ENCODE measurements at places on chromosomes 11 and 22.

- no peak for DNase-seq
Observed at GRCh38 chr11:112652786-112653390, 308.3 kb upstream of the NCAM1 start.

GRCh38 chr11:45374653-45375059 lies 88.5 kb upstream of the SYT13 start:
- DNase-seq, result no peak

DNA sequence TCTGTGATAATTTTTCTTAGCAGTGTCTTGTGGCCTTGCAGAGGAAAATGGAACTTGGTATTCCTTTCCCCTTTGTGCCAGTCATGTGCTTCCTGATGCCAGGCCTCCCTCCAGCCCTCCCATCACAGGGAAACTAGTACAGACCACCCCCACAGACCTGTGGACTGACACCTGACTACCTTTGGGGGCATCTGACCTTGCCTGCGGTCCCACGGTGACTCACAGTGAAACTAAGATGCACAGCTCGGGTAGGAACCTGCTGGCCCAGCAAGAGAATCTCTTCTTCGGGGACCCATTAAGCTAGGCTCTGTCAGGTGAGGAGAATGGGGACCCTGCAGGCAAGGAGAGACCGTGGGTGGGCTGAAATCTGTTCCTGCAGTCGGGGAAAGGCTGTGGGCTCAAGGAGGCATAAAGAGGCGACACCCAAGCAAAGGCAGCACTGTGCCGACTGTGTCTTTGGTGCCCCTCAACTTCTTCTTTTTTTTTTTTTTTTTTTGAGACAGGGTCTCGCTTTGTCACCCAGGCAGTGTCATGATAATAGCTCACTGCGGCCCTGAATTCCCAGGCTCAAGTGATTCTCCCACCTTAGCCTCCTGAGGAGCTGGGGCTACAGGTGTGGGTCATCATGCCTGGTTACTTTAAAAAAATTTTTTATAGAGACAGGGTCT lies 20.8 kb upstream of the PEX26 start:
- no peak for DNase-seq

DNA sequence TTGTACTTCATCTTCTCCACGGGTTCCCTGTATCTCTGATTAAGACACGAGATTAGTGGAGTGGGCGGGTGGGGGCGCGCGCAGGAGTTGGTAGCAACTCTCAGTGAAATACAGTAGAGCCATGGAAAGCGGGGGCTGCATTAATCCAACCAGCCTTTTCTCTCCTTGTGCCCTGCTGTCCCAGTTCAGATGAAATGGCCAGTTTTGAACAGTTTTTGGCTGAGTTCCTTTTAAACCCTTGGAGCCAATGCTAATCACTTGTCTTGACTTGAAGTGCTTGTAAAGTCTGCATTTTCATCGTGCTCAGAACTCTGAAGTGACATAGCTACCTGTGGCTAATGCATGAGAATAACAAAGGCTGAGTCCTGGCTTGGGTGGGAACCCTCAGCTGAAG lies 734 bp upstream of the TMEM123 start:
- DNase-seq, result no peak

DNA sequence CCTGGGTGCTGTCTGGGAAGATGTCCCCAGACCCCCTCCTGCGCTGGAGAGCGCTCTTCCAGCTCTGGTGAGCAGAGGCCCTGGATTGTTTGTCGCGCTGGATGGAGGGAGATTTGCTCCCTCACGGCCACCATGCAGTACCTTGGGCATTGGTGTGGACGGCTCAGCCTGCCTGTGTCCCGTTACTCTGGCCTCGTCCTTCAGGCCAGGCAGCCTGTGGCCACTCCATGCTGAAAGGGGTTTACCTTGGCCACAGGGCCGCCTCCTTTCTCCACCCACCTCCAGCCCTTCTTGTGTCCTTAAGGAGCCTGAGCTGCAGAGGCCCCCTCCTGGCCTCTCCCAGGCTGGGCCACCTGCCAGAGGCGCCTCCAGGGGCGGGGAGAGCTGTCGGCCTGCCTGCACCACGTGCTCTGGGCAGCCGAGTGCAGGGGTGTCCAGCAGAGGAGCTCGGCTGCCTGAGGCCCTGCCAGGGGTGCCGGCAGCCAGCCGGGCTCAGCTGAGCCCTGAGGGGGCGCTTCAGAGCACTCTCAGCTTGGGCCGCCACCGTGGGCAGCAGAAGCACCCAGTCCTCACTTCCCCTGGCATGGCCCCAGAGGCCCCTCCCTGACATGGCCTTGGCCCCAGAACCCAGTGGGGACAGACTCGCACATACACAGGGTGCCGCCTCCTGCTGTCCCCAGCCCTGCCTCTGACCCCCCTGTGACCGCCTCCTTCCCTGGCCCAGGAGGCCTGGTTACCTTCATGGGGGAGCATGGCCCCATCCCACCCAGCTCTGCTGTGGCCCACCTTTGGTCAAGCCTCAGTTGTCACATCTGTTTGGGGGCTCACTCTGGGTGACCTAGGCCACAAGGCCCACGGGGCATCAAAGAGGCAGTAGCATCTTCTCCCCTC lies 3.4 kb downstream of the CCND1 start:
- DNase-seq, result no peak

DNA sequence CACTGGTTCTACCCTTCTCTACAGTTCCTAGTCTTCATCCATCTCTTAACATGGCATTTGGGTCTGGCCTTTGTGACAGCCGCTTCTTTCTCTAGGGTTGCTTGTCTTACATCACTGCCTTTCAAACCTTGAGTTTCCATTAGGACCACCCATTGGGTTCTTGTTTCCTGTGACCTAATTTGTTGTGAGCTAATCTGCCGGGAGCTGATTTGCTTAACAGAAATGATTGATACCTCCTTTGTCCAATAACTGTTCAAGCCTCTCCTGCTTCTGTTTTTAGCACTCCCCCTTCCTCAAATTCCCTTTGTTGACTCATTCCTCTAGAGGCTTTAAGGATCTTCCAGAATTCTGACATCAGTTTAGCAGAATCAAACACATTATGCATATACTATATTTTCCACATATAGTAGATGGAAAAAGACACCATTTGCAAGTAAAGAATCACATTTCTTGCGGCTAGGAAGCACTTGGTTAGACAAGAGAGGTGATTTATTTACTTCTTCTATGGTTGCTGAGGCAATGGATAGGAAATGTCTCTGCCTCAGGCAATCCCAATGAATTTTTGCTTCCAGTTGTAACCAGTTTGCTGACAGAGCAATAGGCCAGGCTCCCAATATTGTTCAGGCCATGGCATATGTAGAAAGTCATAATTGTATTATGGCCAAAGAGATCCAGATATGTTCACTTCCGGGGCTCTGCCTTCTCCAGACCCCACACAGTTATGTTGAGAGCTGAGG lies 130.7 kb downstream of the SNX19 start:
- no peak for DNase-seq

DNA sequence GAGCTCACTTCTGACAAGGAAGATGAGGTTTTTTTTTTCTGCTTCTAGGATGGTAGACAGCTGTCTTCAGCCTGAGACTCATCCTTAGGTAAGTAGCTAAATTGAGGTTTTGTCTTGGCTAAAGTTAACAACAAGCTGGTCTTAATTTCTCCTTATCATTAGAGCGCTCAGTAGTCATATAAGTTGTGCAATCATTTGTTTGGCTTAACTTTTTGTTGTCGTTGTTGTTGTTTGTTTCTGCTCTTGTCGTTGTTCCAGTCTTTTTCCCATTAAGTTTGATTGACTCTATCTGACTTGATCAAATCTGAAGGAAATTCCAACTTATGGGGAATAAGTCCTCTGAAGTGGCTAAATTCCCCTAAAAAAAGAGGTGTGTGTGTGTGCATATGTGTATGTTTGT lies 33.0 kb downstream of the GLYATL2 start:
- DNase-seq, result no peak

GRCh38 chr22:29353286-29353685 lies 35.1 kb downstream of the AP1B1 start:
- no peak for DNase-seq

- no peak for DNase-seq
Observed at GRCh38 chr11:60935676-60936442, 11.6 kb downstream of the TMEM132A start.

DNA sequence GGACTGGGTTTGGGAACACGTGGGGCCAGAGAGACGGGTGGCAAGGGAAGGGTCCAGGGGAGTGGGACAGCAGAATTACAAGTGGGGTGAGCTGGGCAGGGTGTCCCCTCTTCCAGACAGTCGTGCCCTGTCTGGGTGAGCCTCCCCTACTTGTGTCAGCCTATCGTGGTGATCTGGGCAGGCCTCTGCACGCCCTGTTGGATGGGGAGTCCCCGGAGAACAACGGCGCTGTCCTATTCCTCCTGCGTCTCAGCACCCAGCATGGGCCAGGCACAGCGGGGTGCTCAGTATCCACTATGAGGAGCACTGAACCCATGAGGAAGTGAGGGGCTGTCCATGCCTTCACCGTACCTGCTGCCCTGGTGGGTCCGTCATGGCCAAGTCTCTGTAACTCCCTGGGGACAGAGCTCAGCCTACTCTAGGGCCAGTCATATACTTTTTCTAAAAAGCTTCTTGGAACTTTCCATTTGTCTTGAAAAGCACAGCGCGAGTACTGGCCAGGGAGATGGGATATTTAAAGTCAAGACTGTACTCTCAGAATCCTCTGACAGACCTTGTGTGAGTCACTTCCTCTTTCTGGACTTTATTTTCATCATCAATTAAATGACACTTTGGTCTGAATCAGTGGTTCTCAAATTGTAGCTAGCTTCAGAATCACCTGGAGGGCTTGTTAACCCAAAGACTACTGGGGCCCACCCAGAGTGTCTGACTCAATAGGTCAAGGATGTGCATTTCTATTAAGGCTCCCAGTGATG lies 81.7 kb upstream of the NECTIN1 start:
- no peak for DNase-seq
